ENCODE measurements at places on chromosomes 5 and 9.

- no peak for DNase-seq
These were observed 125.1 kb downstream of the GAS1 start for GRCh38 chr9:86822006-86822801.

DNA sequence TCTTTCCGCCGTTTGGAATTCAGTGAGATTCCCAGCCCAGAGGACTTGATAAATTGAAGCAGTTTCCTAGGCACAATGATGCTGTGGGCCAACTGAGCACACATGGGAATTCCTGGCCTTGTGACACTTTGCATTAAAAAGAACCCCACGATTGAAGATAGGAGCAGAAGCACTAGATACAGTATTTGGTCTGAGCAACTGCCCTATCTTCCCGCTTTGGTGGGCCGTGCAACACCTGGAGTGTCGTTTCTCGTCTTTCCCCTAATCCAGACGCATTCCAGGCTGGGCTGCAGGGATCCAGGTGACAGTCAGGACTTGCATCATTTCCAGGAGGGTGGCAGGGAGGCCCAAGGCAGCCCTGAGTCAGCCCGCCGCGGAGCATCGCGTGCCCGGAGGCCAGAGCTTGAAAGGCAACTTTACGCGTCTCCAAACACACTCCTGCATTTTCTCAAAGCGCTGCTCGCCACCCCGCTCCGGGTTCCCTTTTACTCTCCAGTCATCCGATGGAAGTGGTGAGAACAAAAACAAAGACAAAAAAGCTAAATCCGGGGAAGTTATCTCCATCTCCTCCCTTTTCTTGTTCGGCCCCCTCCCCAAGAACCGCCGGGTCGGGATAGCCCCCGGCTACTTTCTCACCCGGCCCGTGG lies 753 bp upstream of the STC2 start:
- no peak for DNase-seq

- DNase-seq: no peak
These were observed 232.1 kb downstream of the FBXO4 start for GRCh38 chr5:42157215-42157614.

- DNase-seq: no peak
These were observed 123.4 kb downstream of the BASP1 start for GRCh38 chr5:17340819-17341218.

GRCh38 chr5:172266071-172266675 lies 17.4 kb downstream of the UBTD2 start:
- DNase-seq: no peak

DNA sequence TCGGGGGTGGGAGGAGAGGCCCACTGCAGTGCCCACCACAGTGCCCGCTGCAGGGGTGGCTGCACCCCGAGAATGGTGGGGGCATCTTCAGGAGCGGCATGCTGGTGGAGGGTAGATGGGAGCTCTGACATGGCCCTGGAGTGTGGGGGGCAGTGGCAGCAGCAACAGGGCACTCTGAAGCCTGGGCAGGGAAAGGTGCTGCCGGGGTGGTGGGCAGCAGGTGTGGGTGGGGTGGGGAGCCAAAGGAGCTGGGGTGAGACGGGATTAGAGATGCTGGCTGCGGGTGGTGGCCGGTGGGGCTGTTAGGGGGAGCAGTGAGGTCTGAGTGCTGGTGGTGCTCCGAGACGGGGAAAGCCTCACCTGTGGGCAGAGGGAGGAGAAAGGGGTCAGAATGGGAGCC lies 18.0 kb downstream of the FAM193B start:
- DNase-seq: no peak

DNA sequence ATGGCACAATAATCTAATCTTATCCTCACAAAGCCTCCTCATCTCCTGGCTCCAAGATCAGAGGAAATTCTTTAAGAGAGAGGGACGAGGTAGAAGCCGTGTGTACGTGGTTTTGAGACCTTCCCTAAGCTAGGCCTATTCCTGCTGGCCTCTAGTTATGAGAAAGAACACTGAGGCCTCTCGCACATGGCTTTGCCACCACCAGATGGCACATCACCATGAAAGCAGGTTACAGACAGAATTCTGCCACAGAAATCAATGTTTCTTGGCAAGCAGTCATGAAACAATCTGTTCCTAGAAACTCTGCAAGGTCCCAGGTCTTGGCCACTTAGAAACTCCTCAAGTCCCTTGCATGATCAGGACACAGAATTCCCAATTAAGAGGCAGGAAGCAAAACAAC lies 268.2 kb upstream of the TAS2R1 start:
- no peak for DNase-seq

DNA sequence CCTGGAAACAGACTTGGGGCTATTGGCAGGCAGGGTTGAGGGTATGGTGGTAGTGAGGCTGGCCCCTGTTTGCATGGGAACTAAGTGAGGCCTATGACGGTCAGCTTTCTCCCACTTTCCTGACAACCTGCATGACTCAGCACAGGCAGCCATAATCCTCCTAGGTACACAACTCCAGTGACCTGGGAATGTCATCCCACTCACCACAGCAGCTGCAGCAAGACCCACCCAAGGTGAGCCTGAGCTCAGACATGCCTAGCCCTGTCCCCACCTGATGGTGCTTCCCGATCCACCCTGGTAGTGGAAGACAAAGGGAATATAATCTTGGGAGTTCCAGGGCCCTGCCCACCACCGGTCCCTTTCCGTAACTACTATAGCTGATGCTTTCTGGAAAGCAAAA lies 178.7 kb downstream of the NDUFS4 start:
- no peak for DNase-seq

GRCh38 chr9:129211686-129212085 lies 33.6 kb upstream of the IER5L start:
- DNase-seq: no peak

DNA sequence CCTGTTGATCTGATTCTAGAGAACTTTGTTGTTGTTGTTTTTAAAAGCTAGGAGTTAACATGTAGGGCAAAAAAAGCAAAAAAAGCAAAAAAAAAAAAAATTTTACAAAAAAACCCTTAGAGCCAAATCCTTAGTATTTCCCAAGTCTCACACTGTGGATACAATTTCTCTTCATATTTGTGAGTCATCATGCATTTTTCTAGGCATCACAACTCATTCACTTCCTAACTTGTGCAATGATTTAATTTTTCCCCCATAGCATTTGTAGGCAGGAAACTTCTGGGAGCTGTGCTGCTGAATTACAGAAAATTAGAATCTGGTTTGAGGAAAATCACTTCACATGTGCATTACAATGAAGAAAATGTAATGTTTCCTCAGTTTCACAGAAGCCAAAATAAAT lies 91.9 kb downstream of the MARCHF3 start:
- no peak for DNase-seq

GRCh38 chr5:129069292-129069691 lies 25.3 kb upstream of the ISOC1 start:
- DNase-seq: no peak

DNA sequence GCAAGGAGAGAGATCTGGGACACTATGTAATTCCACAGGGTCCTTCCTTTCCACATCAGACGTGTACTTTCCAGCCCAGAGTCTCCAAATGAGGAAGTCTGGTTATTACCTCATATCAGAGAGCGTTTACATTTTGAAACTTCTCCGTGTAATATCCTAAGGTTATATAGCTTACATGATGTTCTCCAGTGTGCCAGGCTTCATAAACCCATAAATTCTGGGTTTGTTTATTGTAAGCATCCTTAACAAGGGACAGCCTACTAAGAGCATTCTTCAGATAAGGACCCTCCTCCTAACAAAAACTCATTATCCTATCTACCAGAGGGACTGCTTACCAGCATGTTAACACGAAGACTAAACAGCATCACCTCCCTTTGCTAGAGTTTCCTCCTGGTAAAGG lies 17.9 kb downstream of the SRFBP1 start:
- DNase-seq: no peak

DNA sequence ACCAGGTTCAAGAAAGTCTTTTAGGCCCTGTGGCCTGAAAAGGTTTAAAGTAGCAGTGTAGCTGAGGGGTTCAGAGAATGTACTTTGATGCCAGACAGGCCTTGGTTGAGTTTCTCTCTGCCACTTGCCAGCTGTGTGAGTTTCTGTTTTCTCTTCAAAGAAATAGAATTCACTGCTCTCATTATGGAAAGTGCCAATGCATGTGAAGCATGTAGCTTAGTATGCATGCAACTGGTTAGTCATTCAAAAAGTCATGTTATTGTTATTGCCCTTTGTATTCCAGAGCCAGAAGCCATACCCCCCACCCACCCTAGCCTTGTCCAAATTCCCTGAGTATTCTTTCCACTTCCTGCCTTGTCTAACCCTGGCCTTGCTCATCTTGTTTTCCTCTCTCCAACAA lies 101.7 kb downstream of the ADRB2 start:
- no peak for DNase-seq

- no peak for DNase-seq
These were observed 882.7 kb upstream of the ARRDC3 start for GRCh38 chr5:92265804-92266203.

- no peak for DNase-seq
These were observed 47.3 kb downstream of the JADE2 start for GRCh38 chr5:134572811-134573210.

DNA sequence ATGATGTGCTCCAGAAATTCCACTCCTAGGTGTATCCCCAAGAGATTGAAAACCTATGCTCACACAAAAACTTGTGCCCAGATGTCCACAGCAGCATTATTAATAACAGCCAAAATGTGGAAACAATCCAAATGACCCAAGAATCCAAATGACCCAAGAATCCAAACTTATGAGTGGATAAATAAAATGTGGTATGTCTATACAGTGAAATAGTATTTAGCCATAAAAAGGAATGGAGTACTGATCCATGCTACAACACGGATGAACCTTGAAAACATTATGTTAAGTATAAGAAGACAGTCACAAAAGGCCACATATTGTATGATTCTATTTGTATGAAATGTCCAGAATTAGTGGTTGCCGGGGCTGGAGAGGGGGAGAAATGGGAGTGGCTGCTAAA lies 80.3 kb downstream of the PSD2 start:
- DNase-seq: no peak

GRCh38 chr9:116358251-116358650 lies 204.7 kb downstream of the PAPPA start:
- DNase-seq: no peak

GRCh38 chr5:143262393-143263174 lies 140.9 kb downstream of the NR3C1 start:
- DNase-seq: no peak

GRCh38 chr9:137804908-137805630 lies 72.5 kb upstream of the CACNA1B start:
- DNase-seq: peak; percentile 9

GRCh38 chr5:181149806-181150733 lies 2.7 kb downstream of the OR2V2 start:
- DNase-seq: no peak

DNA sequence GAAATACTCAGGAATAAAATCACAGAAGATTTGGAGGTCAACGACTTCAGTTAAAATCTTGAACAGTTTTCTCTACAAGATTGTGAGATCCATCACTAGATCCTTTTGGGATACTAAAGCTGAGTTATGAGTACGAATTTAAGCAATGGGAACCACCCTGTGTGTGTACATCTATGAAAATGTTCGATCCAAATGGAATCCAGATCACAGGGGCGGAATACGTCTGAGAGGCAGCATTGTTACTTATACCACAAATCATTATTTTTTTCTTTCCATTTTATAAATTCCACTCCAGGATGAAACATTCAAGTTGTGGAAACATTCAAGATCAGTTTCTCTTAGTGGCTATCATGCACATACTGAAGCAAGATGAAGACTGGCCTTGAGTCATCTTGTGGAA lies 239.3 kb upstream of the PAPPA start:
- DNase-seq: no peak

- DNase-seq: peak; percentile 5
These were observed 123.5 kb downstream of the SCAMP1 start for GRCh38 chr5:78483809-78484521.

- DNase-seq: no peak
These were observed 68.2 kb upstream of the NR4A3 start for GRCh38 chr9:99753436-99753835.

DNA sequence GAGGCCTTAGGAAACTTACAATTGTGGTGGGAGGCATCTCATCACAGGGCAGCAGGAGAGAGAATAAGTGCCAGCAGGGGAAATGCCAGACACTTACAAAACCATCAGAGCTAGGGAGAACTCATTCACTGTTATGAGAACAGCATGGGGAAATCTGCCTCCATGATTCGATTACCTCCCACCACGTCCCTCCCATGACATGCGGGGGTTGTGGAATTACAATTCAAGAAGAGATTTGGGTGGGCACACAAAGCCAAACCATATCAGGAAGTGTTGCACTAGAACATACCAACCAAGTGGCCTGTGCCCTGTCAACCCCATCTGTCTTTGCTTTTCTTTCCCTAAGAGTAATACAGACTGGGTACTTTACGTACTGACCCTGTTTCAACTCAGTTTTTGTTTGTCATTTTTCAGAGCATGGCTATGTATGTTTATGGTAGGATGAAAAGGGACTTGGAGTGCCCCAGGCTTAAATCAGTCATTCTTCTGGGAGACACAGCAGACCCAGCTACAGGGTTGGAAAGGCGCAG lies 58.3 kb upstream of the TGFBR1 start:
- DNase-seq: no peak

DNA sequence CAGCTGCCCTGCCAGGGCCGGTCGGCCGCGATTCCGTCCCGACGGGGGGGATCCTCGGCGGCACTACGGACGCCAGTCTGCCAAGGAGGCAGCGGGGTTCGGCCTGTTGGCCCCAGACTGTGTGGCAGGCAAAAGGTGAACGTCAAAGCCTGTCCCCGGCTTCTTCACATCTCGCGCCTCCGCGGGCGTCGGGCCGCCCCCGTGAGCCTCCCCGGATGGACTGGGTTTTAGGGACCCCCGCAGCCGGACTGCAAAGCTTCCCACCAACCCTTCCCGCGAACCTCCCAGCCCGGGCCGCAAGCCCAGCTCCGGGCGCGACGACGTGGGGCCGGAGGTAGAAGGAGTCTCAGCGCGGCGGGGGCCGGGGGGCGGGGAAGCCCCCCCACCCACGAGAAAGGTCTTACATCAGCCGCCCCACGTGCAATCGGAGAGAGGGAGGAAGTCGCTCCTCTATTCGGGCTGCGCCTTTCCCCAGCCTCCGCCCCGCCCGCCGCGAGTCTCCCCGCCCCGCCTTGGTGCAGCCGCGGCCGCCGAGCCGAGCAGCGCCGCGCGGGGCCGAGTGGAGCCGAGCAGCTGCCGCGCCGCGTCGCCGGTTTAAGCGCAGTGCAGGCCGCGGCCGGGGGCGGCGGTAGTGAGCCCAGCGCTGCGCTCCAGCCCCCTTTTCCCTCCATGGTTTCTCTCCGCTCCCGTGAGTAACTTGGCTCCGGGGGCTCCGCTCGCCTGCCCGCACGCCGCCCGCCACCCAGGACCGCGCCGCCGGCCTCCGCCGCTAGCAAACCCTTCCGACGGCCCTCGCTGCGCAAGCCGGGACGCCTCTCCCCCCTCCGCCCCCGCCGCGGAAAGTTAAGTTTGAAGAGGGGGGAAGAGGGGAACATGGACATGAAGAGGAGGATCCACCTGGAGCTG lies at the start of gene ANP32B:
ANP32B (plus strand) TSS at position 659 of the 906 bp plus-strand sequence; CDS start at position 874, 215 bp downstream.
- peak; percentile 94 for DNase-seq

DNA sequence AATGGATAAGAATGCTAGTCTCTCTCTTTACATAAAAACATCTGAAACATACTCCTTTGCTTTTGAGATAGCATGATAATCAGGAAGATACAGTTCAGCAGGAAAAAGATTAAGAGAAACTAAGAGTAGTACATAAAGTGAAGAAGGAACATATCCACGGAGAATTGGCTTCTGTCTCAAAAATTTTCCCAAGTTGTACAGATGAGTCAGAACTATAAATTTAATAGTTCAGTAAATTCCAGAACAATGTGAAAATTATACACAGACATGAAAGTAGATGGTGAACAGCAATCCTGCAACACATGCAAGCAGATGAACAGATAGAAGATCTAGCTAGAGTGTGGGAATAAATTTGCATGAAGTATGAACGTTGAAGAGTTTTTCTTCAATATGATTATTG lies 691.4 kb upstream of the RIOK2 start:
- no peak for DNase-seq

- no peak for DNase-seq
These were observed 71.9 kb downstream of the SMIM23 start for GRCh38 chr5:171857489-171857876.
